ENCODE measurements at places on chromosomes 3 and 15.

GRCh38 chr3:125403789-125404188 lies 28.7 kb upstream of the ZNF148 start:
- no peak for DNase-seq

GRCh38 chr3:114809668-114810413 lies 337.2 kb downstream of the ZBTB20 start:
- DNase-seq: no peak

DNA sequence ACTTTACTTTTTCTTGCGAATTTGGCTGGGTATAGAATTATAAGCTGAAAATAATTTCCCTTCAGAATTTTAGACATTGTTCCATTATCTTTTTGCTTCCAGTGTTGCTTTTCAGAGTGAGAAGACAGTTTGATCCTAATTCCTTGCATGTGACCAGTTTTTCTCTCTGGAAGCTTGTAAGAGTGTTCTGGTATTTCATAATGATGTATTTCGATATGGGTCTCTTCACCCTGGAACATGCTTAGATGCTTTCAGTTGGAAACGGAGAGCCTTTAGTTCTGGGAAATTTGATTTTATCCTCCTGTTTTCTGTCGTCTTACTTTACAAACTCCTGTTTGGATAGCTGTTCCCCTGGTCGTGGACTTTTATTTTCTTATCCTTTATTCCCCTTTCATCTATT lies 13.9 kb downstream of the ALPK3 start:
- DNase-seq: no peak

GRCh38 chr3:14256561-14257342 lies 78.1 kb downstream of the LSM3 start:
- no peak for DNase-seq

DNA sequence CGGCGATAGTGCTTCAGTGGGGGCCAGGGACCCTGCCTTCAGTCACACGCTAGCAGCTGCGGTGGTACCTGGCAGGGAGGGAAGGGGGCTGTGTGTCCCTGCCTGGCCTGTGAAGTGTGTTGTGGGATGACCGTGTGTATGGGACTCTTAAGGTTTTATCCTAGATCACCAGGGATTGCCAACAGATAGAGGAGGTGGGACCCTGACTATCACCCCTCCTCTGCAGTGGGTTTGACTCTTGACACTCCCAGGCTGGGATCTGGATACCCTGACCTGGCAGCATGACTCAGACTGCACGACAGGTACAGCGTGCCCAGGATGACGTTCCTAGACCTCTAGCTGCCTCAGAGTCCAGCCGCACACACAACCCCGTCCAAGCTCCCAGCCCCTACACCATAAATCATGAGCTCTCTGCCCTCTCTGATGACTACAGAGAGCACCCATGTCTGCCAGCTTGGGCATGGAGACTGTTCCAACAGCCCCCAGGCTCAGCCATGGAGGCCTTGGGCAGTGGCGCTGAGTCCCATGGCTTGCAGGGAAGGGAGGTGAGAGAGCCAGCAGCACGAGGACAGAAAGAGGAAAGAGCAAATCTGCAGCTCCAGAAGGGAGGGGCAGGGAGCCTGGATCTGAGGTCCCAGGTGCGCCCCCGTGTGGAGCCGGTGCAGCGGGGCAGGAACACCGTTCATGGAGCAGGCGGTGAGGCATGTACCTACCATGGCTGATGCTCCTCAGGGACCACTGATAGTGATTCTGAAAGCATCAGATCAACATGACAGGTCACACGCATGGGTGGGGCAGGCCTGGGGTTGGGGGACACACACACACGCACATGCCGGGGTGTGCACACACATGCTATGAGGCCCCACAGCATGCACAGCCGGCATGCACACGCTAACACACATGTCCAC lies 71.0 kb downstream of the ADAMTS7 start:
- peak; percentile 58 for DNase-seq

- DNase-seq: no peak
These were observed 262.4 kb downstream of the SLC9A9 start for GRCh38 chr3:143585720-143586456.

DNA sequence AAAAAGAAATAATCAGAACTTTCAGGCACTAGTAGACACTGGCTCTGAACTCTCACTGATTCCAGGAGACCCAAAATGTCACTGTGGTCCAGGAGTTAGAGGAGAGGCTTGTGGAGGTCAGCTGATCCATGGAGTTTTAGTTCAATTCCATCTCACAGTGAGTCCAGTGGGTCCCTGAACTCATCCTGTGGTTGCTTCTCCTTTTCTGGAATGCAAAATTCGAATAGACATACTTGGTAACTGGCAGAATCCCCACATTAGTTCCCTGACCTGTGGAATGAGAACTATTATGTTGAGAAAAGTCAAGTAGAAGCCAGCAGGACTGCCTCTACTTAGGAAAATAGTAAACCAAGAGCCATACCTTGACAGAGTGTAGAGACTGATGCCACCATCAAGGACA lies 87.3 kb upstream of the OXTR start:
- no peak for DNase-seq

- no peak for DNase-seq
These were observed 841.3 kb downstream of the ROBO1 start for GRCh38 chr3:78926523-78926922.

DNA sequence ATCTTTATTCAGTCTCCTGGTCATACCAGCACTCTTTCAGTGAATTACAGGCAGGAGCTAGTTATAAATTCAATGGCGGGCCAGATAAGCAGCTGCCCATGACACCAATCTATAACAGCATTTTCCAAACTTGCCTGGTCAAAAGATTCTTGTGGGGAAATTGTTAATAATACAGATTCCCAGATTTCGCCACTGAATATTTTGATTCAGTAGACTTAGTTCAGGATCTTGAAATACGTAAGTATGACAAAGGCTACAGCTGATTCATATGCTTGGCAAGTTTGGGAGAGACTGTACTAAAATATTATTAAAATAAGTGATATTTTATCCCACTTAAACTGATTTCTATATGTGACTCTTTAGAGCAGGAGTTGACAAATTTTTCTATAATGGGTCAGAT lies 119.3 kb downstream of the TMCO5A start:
- no peak for DNase-seq

DNA sequence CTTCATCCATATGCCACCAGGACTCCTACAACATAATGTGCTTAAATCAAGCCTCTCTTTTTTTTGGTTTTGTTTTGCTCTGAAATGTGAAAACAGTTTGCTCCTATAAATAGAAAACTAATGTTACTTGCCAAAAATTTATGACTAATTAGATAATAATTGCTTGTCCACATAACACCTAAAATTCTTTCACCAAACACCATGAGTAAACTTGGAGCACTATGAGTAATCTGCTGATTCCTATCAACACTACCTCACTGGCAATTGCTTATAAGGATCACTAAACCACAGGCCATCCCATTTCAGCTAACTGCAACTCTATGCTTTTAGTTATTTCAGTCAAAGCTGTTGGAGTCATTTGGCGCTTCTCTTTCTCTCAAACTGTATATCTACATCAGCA lies 252.7 kb downstream of the EPHA3 start:
- DNase-seq: no peak

- DNase-seq: peak; percentile 79
These were observed 136.8 kb upstream of the ACP3 start for GRCh38 chr3:132180337-132180791.

DNA sequence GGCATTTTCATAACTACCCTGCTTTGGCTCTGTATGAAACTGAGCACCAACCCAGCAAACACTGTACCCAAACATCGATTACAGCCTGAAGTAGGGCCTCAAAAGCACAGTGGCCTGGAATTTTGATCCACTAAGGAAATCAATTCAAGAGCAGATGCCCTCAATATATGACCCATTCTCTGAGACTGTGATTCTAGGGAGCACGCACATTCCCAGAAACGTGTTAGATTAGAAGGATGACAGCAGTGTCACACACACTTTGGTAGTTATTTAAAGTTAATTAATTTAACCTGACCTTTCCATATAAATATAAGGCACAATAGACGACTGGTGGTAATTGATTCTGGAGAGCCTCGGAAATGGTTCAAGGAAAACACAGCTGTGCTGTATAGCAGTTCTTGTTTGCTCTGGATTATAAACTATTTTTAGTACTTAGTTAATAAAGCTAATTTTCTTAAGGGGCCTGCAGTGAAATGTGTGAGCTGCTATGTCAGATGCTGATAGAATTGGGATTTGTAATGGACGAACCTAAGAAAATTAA lies 126.3 kb upstream of the ZNF385D start:
- no peak for DNase-seq

GRCh38 chr15:46146002-46146401 lies 511.2 kb downstream of the SQOR start:
- DNase-seq: no peak

GRCh38 chr3:8387571-8387970 lies 114.1 kb upstream of the LMCD1 start:
- DNase-seq: no peak
